Tibial nerve (tissue), 4 donors: ENCODE measurements at places on chromosomes 7 and 10.

DNA sequence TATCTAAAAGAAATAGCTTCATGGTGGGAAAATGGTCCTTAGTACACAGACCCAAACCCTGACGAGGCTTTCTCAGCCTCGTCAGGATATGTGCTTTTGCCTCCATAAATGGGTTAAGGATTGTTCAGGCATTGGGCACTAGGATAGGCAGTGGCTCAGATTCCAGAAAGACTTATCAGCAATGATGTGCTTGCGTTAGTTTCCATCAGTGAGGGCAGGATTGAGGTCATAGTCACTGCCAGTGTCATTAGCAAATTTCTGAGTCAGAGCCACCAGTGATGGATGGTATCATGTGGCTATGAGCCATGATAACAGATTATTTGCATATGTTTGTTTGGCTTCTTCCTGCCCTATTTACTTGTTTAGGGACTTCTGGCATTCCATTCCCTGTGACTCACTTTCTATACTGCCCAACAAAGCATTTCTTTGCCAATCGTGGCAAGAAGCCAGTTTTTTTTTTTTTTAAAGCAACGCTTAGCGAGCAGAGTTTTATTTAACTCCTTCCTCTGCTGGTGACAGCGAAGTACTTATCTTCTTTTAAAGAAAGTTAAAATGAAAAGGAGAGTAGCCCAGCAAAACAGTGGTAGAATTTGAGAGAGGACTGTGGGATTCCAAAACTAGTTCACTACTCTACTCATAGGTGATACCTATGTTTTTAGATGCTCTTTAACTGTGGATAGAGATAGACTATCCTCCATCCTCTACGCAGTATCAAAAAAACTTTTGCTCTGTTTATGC, 44.4 kb downstream of the MYPN start:
- no peak for DNase-seq

GRCh38 chr10:120011359-120012130, 119.0 kb downstream of the SEC23IP start:
- no peak for DNase-seq

GRCh38 chr7:28389504-28390395, 22.6 kb upstream of the CREB5 start:
- no peak for DNase-seq

GRCh38 chr10:93495654-93496321, 624 bp upstream of the CEP55 start:
- no peak for DNase-seq

- no peak for DNase-seq
Observed at GRCh38 chr10:61812052-61812721, 89.3 kb upstream of the ARID5B start.

GRCh38 chr7:81111358-81111757, 192.5 kb upstream of the SEMA3C start:
- DNase-seq = no peak

GRCh38 chr7:43876241-43876640, 6.9 kb upstream of the MRPS24 start:
- DNase-seq = no peak

DNA sequence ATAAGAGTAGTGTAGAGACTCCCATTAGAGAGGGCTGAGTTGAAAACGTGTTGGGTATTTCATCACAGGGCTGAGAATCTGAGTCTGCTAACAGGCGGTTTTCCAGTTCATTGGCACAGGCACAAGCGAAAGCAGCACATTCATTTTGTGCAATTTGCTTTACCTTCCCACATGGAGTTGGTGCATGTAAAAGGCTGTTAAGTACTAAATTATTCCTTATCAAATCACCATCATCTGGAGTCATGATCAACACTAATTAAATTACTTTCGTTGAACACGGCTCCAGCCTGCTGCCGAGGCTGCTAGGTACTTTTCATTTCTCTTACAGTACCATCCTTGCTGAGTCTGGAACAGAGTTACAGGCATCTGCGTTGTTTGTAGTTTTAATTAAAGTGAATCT, 43.8 kb downstream of the ETV1 start:
- peak; percentile 42 for DNase-seq

DNA sequence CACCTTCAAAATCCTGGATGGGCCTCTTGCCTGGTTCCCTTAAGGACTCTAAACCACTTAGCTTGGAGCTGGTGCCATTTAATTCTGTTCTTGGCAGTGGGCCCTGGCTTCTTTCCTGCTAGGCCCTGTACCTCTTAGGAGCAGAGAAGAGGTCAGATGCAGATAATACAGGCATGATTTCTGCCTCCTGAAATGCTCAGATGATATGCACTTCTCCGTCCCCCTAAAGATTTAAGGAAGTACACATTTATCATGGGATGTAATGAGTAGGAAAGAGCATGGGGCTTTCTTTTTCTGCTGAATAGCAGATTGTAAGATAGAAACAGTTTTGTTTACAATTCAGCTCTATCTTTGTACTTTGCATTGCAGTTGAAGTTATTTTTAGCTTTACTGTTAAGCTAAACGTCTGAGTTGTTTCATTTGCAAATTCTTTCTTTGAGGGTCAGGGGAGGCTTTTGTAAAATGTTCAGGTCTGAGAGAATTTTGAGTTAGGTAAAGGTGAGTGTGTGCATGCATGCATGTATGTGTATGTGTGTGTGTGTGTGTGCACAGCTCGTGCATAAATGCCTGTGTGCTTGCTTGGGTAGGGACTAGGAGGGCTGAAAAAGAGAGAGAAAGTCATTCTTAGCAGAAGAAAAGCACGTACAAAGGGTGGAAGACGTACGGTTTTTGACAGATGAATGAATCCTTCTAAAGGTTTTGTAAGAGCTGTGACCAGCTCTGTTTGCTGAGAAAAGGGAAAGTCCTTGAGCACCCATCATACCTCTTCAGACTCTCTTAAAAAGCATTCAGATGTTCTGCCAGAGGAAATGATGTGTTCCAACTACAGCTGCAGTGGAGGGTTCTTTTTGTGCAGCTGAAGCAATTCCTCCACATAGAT, 364.2 kb downstream of the AUTS2 start:
- DNase-seq = no peak

DNA sequence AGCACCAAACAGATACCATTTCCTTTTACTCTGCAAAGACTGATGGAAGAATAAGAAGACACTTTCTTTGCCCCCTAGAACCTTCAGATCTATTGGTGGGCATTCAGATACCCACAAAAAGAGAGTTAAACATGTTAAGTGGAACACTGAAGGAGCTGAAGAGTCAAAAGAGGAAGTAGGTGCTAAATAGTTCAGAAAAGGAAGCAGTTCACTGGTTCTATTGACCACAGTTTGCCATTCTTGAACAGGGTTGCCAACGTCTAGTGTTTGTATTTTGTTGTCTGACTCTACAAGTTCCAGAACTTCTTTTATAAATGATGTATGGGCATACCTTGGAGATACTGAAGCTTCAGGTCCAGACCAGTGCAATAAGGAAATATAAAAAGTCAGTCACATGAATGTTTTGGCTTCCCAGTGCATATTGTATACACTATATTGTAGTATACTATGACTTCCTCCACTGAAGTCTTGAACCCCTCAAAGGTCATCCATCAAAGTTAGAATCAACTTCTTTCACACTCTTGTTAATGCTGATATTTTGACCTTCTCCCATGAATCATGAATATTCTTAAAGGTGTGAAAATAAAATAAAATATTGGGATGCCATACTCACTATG, 47.5 kb upstream of the AGR3 start:
- DNase-seq = no peak
